ENCODE measurements at places on chromosomes 6 and 20. TPM values are rescaled to one million over a fixed set of nuclear protein-coding genes. Genes with fewer than 3 reads are reported as not detected.

The RFX6 gene
- 0.06 TPM for polyA plus RNA-seq

The ADGB gene
- polyA plus RNA-seq: not detected

GRCh38 chr6:169075211-169075914 lies 178.3 kb downstream of the THBS2 start:
- peak; percentile 15 for DNase-seq

DNA sequence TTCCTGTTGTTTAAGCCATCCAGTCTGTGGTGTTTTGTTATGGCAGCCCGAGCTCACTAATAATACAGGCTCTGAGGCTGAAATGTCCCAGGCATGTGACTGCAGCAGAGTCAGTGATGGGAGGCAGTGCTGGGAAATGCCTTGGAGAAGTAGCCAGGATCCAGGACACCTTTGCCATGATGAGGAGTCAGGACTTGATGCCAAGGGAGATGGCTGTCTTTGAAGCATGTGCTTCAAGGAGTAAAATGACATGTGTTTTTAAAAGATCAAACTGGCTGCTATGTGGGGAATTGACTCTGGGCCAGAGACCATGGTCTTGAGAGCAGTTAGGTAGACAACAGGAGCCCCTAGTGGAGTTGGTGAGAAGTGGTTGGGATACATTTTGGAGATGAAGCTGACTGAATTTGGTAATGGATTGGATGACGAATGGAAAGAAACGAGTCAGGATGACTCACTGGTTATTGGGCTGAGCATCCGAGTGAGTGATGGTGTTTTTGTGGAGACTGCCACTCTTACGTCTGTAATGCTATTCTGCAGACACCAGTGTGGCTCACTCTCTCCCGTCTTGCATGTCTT lies 322.2 kb downstream of the PLCB1 start:
- DNase-seq: no peak

DNA sequence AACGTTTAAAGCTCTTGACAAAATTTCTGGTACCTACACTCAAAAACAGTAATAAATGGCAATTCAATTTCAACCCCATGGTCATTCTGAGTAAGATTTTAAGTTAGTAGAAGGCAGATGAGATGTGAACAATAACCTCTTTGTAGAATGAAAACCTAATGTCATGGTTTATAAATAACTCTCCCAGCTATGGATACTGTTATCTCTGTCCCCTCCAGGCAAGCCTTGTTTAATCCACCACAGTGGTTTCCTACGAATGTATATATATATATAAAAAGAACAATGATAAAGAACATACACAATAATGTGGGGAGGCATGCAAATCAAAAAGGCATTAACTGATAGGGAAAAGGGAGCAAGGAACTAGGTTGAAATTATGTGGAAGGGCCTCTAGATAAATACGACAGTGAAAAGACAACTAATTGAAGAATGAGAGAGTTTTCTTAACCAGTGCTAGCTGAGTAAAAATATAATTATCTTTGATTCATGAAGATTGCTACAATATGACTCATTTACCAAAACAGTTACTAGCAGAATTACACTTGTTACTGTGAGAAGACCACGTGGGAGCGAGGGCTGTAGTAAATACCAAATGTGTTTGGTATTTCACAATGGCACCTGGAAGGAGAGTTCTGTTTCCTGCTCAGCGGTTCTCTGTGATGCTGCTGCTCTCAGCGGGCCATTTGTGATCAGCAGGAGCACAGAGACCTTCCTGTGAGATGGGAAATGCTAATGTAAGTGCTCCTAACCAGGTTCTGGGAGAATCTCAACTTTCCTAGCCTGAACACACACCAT lies 173.7 kb downstream of the MBOAT1 start:
- no peak for DNase-seq

Data from urinary bladder (tissue), 4 donors.